ENCODE measurements at places on chromosomes 4 and X. TPM values are rescaled to one million over a fixed set of nuclear protein-coding genes. Genes with fewer than 3 reads are reported as not detected.

DNA sequence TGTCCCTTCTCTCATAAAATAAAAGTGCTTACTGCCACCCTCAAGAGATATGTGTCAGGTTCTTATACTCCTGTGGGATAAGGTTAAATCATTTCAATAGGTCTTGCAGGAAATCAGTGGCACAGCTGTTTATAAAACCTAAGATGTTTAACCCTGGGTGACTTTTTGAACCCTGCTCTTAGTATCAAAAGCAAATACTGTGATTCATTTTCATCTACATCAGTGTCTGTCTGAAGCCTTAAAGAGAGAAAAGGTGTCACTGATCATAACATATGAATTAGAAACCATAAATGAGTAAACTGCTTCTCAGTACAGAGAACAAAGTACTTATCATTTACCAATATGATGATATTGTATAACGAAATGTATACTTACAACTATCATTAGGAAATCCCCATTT is 59.0 kb downstream of the CCSER1 start:
- no peak for DNase-seq

DNA sequence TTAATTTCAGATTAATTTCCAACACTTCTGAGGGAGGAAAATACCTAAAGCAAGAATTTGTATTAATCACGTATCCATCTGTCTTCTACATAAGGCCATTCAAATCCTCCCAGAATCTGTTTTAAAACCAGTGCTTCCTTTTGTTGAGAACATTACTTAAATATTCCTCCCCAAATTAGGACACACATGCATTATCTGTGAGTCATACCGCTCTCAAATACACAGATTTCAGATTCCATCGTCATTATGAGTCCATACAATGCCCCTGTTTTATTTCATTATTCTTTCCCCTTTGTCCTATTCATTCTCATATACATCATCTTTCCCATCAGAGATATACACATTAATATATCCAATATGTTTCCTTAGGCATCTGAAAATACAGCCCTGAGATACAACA is 57.3 kb upstream of the PRSS12 start:
- DNase-seq, result no peak

- DNase-seq, result no peak
Observed at GRCh38 chr4:171353535-171353934, 459.7 kb upstream of the GALNTL6 start.

- DNase-seq, result no peak
Observed at GRCh38 chrX:129653971-129654651, 645 bp downstream of the APLN start.

GRCh38 chr4:163493643-163494359 is 689 bp upstream of the TMA16 start:
- DNase-seq, result no peak

DNA sequence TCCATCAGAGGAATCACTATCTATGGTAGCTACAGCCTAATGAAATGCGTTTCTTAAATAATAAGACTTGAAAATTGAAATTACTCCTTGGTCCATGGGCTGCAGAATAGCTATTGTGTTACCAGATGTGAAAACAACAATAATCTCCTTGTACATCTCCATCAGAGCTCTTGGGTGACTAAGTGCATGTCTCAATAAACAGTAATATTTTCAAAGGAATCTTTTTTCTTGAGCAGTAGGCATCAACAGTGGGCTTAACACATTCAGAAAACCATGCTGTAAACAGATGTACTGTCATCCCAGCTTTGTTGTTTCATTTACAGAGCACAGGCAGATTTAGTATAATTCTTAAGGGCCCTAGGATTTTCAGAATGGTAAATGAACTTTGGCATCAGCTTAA is 67.3 kb downstream of the GLUD2 start:
- no peak for DNase-seq

DNA sequence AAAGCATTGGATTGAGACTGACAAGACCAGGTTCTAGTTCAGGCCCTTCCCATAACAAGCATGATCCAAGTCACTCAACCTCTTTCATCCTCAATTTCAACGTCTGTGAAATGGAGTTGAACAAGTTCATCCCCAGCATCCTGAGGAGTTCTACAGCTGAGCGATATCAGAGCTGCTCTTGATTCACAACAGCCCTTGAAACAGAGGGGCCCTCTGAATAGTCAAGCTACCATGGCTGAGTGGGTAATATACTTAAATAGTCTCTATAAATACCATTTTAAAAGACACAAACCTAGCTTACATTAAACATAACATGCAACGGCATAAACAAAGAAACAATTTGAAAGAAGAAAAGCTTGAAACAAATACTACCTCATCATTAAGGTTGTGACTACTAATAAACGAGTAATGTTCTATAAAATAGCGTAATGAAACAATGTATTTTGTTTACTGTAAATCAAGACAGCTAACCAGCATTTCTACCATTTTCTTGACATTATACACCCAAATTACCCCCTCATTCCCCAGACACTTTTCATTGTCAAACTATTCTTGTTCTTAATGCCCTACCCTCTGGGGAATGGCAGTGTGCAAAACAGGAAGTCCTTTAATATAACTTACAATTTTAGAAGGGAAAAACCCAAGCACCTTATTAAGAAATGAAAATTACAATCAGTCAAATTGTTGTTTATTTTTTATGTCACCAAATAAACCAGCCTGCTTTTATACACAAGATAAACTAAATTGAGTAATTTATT is 202.3 kb downstream of the PARM1 start:
- DNase-seq, result no peak

DNA sequence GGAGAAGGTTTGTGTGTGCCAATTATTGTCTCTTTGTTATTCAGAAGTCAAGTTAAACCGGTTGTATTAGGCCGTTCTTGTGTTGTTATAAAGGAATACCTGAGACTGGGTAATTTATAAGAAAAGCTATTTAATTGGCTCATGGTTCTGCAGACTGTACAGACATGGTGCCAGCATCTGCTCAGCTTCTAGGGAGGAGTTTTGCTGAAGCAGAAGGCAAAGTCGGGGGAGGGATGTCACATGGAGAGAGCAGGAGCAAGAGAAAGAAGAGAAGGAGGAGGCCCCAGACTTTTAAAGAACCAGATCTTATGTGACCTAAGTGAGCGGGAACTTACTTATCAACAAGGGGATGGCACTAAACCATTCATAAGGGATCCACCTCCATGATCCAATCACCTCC is 349.3 kb upstream of the PCDH18 start:
- DNase-seq, result no peak

GRCh38 chr4:54107951-54108748 is 8.2 kb downstream of the GSX2 start:
- no peak for DNase-seq

DNA sequence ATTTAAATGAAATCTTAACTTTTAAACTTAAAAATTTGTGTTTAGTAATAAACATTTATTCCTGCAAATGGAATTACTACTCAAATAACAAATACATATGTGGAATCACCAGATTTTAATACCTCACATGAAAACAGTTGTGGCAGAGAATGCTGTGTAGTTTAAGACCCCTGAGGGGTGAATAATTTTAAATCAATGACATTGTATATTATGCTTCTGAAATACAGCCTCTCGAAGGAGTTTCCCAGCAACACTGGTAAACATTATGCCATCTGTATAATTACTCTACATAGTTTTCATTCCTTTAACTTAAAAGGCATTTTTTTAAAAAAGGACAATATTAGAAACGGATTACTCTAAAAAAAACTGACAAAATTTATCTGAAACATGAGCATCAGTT is 2313.3 kb downstream of the ARAP2 start:
- DNase-seq, result no peak

TMEM271 gene
- total RNA-seq, result not detected

CENPVL1 gene
- 0.31 TPM for total RNA-seq

NDST3 gene
- 4.7 TPM for total RNA-seq

ARX gene
- not detected for total RNA-seq

F8A2 gene
- not detected for total RNA-seq

PF4V1 gene
- total RNA-seq, result not detected
